ENCODE measurements at places on chromosomes 4 and X. TPM values are rescaled to one million over a fixed set of nuclear protein-coding genes. Genes with fewer than 3 reads are reported as not detected.

DNA sequence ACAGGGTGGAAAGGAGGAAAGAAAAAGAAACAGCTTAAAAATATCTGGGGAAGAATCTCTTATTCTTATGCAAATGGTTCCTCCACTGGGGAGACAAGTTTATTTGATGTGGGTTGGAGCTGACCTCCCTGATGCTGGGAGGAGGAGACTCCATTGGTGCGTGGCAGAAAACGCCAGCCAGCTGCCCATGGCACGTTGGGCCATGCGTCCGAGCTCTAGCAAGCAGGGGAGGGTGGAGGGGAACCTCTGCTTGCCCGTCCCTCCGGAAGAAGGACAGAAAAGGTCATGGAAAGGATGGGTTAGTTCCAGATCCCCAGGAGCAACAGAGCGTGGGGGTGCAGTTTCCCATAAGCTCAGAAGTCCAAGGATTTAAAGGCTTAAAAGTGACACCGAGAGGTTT, 210.4 kb downstream of the KLHL4 start:
- no peak overlapping the region for H3K27ac ChIP-seq
- no peaks in the 10 kb centered on the region for H3K36me3 ChIP-seq
- no peaks in the 10 kb centered on the region for H3K4me1 ChIP-seq
- H3K27me3 ChIP-seq: no peaks in the 10 kb centered on the region
- no peak for DNase-seq

Gene ARHGAP4
- total RNA-seq: 133 TPM

Gene HMX1
- not detected for total RNA-seq

Gene NPY2R
- not detected for total RNA-seq

Gene FAM241A
- total RNA-seq: 7.4 TPM

Gene PRAF2
- total RNA-seq: 13.1 TPM
